Non-pigmented ciliary epithelial cell (primary cell): ENCODE measurements at places on chromosomes 3 and 15.

DNA sequence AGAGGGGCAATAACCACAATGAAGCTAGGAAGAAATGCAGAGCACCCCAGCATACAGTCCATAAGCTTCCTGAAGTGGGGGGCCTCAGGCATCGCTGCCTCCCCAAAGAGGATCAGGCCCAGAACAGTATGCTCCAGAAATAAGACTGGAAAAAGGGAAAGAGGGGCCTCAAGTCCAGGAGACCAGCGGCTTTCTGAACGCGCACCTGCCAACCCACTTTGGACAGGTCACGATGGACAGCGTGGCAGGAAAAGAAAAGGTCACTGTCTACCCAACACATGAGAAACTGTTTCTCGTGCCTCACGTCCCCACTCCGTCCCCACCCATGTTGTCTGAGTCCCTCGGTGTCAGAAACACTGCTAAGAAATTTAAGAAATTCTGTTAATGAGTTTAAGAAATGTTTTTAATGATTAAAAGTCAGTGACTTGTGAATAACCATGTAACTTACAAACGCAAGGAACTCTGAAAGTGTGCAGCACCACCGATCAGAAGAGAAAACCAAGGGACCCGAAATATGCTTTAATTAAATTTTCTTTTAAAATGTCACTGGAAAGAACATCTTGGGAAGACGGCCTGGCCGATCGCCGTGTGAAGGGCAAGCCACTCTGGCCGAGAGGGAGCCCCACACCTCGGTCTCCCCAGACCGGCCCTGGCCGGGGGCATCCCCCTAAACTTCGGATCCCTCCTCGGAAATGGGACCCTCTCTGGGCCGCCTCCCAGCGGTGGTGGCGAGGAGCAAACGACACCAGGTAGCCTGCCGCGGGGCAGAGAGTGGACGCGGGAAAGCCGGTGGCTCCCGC, 1.7 kb upstream of the PPARG start:
- DNase-seq: no peak

DNA sequence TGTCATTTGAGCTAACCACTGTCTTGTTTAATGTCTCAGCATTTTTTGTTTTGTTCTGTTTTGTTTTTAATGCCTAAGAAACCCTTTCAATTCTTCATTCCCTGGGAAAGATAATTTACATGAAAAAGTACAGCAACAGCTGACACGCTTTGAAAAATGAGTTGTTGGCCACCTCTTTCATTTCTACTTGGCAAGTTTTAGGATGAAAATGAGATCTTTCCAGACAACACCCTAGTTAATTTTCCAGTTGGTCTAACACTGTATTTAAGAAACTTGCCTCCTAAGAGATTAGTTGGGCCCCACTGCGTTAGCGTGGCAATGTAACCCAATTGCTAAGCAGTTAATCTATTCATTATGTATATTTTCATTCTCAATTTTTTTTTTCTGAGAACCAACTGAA, 194.0 kb upstream of the LRRN1 start:
- DNase-seq: no peak

- DNase-seq: no peak
Observed at GRCh38 chr15:38886315-38887163, 321.9 kb upstream of the RASGRP1 start.

DNA sequence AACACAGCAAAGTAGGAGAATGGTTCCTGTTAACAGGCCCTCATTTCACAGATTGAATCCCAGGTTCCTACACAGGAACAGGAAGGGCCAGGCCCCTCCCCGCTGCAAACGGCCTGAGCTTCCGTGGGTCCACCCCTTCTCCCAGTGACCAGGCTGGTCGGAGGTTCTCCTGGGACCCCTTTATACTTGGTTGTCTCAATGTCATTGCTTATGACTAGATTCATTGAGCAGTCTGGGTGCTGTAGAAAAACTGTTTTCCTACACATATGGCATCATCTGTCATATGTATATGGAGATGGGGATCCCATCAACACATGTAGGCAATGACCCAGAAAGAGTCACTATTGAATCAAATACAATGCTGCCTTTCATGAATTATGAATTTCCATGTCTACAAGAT, 3.8 kb downstream of the C3orf85 start:
- DNase-seq: no peak

- DNase-seq: no peak
Observed at GRCh38 chr15:75309711-75310110, 26.2 kb upstream of the COMMD4 start.

GRCh38 chr3:27504749-27505148, 20.6 kb upstream of the SLC4A7 start:
- DNase-seq: no peak

- DNase-seq: no peak
Observed at GRCh38 chr15:43541785-43542184, 24.4 kb downstream of the MAP1A start.

GRCh38 chr15:77574521-77575202, 58.0 kb downstream of the LINGO1 start:
- DNase-seq: no peak

DNA sequence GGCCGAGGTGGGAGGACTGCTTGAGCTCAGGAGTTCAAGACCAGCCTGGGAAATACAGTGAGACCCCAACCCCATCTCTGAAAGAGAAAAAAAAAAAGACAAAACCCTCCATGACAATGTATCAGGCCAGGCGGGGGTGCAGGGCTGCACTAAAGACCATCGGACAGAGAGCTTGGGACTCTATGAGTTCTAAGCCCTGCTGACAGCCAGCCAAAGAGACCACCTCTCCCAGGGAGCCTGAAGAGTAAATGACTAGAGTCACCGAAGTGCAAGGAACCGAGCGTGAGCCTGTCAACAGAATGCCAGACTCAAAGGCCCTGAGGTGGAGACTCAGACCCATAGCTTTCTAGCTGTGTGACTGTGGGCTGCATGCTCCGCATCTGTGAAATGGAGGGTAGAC, 12.5 kb downstream of the POC1A start:
- no peak for DNase-seq

DNA sequence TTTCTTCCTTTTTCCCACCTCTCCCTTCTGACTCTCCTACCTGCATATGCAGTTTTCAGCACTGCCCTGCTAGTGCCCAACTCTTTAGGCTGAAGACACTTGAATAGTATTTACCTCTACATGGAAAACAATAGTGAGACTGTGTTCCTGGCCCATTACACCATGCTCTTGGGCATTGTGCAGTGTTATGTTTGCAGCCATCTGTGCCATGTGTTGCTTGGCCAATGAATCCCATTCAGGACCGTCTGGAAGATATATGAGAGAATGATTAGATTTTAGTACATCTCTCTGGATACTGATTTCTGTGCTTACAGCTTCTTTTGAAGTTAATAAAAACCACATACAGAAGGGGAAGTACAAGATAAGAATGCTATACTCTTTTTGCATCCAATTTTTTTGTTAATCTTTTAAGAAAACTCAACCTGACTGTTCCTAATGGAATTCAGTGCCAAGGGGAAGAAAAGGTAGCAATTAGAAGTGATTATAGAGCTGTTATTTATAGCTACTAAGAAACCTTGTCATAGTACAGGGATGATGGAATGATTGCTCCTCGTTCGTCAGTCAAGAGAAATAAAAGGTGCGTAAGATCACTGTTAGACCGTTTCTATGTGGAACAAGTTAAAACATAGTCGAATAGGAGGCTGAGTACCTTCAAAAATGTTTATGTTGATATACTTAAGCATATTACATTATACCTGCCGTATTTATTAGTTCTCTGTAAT, 58.9 kb downstream of the TMEM41A start:
- no peak for DNase-seq

GRCh38 chr15:98144388-98144787, 183.9 kb downstream of the ARRDC4 start:
- no peak for DNase-seq

- DNase-seq: no peak
Observed at GRCh38 chr3:59234884-59235633, 185.2 kb upstream of the CFAP20DC start.

DNA sequence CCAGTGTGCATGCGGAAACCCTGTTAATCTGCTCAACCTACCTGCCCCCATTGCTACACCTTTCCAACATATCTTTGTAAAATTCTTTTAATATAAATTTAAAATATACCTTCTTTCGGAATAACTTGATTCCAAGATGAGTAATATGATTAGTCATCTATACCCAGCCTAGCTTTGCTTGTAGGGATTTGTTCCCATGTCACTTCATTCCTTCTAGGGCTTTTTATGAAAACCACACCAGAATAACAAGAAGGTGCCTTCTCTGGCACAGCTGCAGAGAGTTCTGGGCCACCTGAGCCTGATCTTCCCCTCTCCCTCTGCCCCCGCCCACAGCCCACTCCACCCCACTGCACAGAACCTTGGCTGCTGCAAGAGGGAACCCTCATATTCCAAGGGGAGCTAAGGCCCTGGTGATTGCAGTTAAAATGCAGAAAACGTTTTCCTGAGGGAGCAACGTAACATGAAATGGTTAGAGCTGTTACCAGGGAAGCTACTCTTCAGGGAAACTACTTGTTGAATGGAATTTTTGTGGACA, 38.6 kb upstream of the HACD2 start:
- DNase-seq: no peak

GRCh38 chr3:184386047-184386806, 6.4 kb downstream of the CHRD start:
- DNase-seq: no peak
